ENCODE measurements at places on chromosomes 1 and 21.

GRCh38 chr1:156081180-156081916, 917 bp downstream of the MEX3A start:
- no peak for DNase-seq

DNA sequence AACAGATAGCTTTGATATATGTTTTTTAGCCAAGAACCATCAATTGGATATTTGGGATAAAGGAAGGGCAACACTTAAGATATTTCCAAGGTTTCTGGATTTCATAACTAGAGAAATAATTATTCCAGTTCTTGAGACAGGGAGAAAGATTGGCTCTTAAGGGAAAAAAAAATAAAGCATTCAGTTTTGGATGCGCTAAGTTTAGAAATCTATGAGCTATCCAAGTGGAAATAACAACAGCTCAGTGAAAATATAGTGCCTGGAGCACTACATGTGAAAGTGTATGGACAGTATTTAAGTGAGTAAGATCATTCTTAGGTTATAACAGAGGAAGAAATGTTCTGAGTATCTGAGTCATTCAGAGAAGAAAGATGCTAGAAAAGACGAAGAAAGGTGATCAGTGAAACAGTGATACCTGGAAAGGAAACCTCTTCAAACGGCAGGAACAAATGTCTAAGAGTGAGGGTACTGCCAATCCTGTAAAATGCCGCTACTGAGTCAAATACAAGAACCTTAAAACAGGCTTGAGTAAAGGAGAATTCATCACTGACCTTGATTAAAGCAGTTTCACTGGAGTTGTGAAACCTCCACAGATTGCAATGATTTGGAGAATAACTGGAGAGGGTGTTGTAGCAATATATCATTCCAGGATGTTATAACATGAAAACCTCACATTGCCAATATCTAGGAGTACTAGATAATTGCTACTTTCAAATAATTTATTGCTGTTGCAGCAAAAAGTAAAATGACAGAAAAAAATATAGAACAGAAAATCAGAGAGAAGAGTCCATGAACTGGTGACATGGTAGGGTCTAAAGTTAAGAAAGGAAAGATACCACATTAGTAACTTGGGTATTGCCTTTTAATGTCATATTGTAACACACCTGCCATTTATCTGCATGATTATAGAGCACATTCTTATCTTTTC, 482.1 kb upstream of the RGS18 start:
- no peak for DNase-seq

DNA sequence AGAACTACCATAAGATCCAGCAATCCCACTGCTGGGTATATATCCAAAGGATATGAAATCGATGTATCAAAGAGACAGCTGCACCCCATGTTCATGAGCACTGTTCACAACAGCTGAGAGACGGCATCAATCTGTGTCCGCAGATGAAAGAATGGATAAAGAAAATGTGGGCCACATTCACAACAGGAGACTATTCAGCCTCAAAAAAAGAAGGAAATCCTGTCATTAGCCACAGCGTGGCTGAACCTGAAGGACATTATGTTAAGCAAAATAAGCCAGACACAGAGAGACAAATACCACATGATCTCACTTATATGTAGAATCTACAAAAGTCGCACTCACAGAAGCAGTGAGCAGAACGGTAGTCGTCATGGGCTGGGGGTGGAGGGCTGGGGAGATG, 99.2 kb upstream of the IFFO2 start:
- no peak for DNase-seq

GRCh38 chr1:111553196-111553595, 49.8 kb upstream of the ADORA3 start:
- no peak for DNase-seq

DNA sequence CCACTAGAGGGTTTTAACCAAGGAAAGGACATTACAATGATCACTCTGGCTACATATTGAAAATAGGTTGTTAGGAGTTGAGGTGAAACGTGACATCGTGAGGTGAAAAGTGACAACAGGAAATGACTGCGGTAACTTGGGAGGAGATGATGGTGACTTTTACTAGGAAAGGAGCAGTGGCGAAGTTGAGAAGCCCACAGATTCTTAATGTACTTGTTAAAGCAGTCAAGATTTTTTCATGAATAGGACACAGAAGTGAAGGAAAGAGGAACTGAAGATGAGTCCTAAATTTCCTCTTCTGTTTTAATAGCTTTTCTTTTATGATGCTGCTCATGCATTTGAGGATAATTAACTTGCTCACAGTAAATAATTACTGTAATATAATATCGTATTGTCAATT, 59.5 kb downstream of the OMA1 start:
- no peak for DNase-seq

DNA sequence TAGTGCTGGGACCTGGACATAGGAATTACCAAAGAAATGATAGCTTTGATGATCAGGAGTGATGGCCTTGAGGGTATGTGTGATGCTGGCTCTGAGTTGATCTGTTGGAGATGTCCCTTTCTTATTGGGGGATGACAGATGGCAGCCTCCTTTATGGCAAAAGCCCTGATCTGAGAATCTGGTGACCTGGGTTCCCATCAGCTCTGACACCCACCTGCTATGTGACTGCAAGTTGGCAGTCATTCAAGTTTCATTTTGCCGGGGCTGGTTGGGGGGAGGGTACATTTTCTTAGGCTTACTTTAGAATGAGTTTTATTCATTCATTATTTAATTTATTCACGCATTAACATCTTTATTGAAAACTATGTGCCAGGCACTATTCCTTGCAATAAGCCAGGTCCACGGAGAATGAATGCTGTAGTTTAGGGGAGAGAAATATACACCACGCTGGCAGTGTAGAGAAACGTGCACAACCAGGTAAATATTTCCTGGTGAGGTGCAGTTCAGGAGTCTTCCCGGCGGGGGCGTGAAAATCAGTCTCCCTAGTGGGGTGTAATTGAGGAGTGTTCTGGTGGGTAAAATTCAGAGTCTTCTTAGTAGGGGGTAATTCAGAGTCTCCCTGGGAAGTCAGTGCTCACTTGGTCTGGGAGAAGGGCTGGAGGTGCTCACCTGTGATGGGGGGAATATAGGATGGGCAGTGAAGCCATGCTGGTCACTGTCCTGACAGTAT, 401.3 kb downstream of the CAMTA1 start:
- DNase-seq: no peak

Data from CD4-positive, alpha-beta T cell treated with Interleukin-15 for 4 hours (primary cell).